Colonic mucosa (tissue), 4 donors: ENCODE measurements at places on chromosomes 6 and 20. TPM values are rescaled to one million over a fixed set of nuclear protein-coding genes. Genes with fewer than 3 reads are reported as not detected.

- no peaks in the 10 kb centered on the region for H3K4me1 ChIP-seq
- no peak overlapping the region for H3K27ac ChIP-seq
- no peak overlapping the region for H3K4me3 ChIP-seq
- DNase-seq = no peak
- H3K27me3 ChIP-seq = peaks cover 7% of the 10 kb centered on the region
Observed at GRCh38 chr20:37921341-37921929, 18.5 kb downstream of the VSTM2L start.

DNA sequence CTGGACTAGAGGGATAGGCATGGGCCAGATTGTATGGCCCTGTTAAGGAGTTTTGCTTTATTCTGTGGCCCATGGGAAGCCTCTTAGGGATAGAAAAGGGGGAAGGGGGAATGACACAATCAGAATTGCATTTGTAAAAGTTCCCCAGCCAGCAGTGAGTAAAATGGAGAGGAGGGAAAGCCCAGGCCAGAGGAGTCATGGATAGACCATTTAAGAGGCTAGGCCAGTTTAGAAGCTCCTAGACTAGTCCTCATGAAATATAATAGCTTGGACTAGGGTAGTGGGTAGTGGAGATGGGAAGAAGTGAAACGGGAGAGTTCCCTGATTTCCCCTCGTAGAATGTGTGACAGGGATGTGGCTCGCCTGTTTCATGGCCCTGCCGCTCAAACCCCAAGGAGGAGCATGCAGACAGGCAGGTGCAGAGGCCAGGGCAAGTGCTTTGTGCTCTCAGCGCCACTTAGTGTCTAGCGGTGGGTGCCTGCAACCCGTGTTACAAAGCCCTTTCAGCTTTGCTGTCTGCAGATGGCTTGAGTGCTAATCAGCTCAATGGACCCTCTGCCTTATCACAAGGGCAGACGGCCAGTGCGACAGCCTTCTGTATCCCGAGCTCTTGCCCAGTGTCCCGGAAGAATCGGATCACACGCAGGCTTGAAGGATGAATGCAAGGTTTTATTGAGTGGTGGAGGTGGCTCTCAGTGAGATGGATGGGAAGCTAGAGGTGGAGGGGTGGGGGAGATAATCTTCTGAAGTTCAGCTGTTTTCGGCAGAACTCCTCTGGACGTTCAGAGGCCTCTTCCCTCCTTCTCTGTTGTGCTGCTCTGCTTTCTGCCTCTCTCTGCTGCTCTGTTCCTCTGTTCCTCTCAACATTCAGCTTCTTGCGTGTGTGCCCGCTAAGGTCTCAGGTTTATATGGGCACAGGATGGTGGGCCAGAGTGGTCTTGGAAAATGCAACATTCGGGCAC, 141.1 kb downstream of the CEP57L1 start:
- DNase-seq = no peak
- peak overlapping the region; percentile 63 for H3K27ac ChIP-seq
- H3K36me3 ChIP-seq = no peaks in the 10 kb centered on the region
- H3K4me3 ChIP-seq = no peak overlapping the region
- peaks cover 8% of the 10 kb centered on the region for H3K4me1 ChIP-seq

DNA sequence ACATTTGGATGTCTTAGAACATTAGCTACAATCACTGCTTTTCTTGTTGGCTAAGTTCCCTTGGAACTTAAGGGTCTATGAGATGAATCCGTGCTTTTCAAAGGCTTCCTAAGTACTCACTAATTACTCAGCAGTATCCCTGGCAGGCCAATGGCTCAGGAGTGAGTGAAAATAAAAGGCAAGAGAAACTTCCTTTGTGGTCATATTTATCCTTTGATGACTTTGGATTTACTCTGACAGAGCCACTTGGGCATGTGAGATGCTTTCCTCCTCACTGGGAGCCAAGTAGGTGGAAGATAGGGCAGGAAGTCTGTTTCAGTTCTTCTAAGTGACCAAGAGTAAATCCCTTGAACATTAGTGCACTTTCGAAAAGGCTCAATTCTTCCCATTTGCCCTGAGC, 224.3 kb upstream of the FOXA2 start:
- H3K27ac ChIP-seq = no peak overlapping the region
- H3K4me3 ChIP-seq = no peak overlapping the region
- no peaks in the 10 kb centered on the region for H3K36me3 ChIP-seq
- H3K27me3 ChIP-seq = no peaks in the 10 kb centered on the region
- no peak for DNase-seq

GRCh38 chr6:73800997-73801396, 105.0 kb downstream of the CD109 start:
- H3K4me1 ChIP-seq = no peaks in the 10 kb centered on the region
- H3K27ac ChIP-seq = no peak overlapping the region
- H3K36me3 ChIP-seq = no peaks in the 10 kb centered on the region

- H3K4me3 ChIP-seq = no peak overlapping the region
- H3K4me1 ChIP-seq = no peaks in the 10 kb centered on the region
- H3K27me3 ChIP-seq = no peaks in the 10 kb centered on the region
Observed at GRCh38 chr6:14365393-14365792, 247.8 kb downstream of the CD83 start.

DNA sequence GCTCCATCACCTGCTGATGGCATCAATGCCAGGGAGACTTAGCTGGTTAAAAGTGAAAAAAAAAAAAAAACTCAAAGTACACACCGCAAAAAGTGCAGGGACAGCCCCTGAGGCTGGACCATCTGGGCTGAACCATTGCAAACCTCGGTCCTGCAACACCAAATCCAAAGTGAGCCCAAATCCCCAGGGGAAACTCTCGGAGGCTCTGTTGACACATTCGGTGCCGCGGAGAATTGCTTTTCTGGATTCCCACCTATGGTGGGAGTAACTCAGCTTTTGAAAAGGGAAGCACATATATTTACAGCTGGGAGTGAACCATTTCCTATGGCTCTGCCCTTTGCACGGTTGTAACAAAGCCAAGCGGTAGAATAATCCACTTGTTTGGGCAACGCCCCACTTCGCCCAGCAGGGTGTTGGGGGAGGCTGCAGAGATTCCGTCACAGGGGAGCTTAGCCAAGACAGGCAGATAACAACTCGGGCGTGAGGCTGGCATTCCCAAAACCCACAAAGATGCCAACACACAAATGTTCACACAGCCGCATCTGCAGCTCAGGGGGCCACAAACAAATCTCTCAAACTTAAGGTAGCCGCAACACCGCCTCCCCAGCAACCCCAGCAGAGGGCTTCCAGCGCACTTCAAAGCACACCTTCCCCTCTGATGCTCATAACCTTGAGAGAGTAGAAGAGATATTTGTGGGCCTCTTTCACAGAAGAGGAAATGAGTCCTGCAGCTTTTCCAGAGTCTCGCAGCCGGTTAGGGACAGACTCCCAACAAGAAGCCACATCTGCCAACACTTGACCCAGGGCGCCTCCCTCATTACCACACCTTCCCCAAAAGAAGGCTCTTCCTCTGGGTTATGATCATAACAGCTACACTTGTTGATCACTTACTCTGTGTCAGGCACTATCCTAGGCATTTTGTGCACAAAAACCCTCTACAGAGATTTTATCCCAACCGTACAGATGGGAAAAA, 11.4 kb downstream of the ZC3H12D start:
- no peak overlapping the region for H3K4me3 ChIP-seq
- H3K27me3 ChIP-seq = no peaks in the 10 kb centered on the region
- no peaks in the 10 kb centered on the region for H3K36me3 ChIP-seq

GRCh38 chr6:145208474-145208873, 526.8 kb downstream of the EPM2A start:
- no peaks in the 10 kb centered on the region for H3K27me3 ChIP-seq
- no peaks in the 10 kb centered on the region for H3K4me1 ChIP-seq
- no peaks in the 10 kb centered on the region for H3K36me3 ChIP-seq
- no peak overlapping the region for H3K27ac ChIP-seq
- no peak for DNase-seq

- peaks cover 11% of the 10 kb centered on the region for H3K4me1 ChIP-seq
- no peak overlapping the region for H3K27ac ChIP-seq
- no peaks in the 10 kb centered on the region for H3K27me3 ChIP-seq
- no peaks in the 10 kb centered on the region for H3K36me3 ChIP-seq
- no peak overlapping the region for H3K4me3 ChIP-seq
- no peak for DNase-seq
Observed at GRCh38 chr6:158041788-158042187, 60.1 kb downstream of the SYNJ2 start.

- no peaks in the 10 kb centered on the region for H3K27me3 ChIP-seq
- H3K4me1 ChIP-seq = no peaks in the 10 kb centered on the region
- DNase-seq = no peak
Observed at GRCh38 chr6:89481695-89482094, 48.7 kb downstream of the ANKRD6 start.

The SLC35D3 gene
- 0.15 TPM for total RNA-seq

DNA sequence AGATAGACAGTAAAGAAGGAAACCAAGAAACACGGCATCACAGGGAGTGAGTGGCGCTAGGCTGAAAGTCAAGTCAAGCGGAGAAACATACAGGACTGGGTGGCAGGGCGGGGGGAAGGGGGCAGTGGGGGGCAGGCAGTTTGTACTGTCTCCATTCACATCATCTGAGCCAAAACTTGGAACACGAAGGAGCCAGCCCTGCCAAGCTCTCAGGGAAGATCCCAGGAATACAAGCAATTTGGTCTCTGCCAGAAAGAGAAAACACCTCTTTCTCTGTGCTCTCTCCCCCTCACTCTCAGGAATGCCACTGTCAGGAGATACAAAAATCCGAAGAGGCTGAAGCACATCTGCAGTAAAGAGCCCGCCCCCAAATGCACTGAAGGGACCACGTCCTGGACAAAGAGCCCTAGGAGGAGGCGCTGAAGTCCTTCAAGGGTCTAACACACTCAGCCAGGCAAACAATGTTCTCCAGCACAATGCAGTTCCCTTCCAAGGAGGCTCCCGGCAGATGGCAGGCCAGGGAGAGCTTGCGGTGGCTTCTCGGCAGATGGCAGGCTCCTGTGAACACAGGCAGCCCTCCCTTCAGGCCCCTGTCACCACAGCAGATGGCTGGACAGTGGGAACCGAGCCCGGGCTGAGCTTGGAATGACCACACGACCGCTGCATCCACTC, 90.0 kb downstream of the ATP9A start:
- H3K4me3 ChIP-seq = no peak overlapping the region
- DNase-seq = no peak
- H3K4me1 ChIP-seq = no peaks in the 10 kb centered on the region
- H3K27me3 ChIP-seq = no peaks in the 10 kb centered on the region

GRCh38 chr6:50653253-50653652, 60.1 kb upstream of the TFAP2D start:
- no peak for DNase-seq
- no peak overlapping the region for H3K27ac ChIP-seq
- no peaks in the 10 kb centered on the region for H3K36me3 ChIP-seq
- no peaks in the 10 kb centered on the region for H3K27me3 ChIP-seq

DNA sequence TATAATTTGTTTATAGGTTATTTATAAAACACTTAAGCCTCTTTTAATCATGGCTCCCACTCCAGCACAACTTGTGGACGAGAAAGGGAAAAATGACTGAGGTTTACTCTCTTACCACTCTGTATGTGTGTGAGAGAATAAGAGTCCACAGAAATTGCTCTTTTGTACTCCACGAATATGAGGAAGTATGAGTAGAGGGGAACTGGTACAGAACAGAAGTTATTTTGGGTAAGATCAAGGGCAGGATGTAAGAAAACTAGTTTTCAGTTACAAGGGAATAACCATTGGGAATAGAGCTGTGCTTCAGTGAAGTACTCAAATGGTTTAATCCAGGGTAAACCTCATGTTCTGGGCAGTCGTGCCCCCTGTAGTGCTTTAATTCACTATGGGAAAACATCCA, 72.6 kb downstream of the REV3L start:
- H3K36me3 ChIP-seq = no peaks in the 10 kb centered on the region
- DNase-seq = no peak
- H3K27me3 ChIP-seq = no peaks in the 10 kb centered on the region
- no peak overlapping the region for H3K4me3 ChIP-seq
- H3K4me1 ChIP-seq = no peaks in the 10 kb centered on the region

- H3K4me3 ChIP-seq = no peak overlapping the region
- no peaks in the 10 kb centered on the region for H3K4me1 ChIP-seq
- no peak for DNase-seq
- no peak overlapping the region for H3K27ac ChIP-seq
- peaks cover 6% of the 10 kb centered on the region for H3K36me3 ChIP-seq
Observed at GRCh38 chr20:36501367-36502006, 39.8 kb upstream of the MYL9 start.

DNA sequence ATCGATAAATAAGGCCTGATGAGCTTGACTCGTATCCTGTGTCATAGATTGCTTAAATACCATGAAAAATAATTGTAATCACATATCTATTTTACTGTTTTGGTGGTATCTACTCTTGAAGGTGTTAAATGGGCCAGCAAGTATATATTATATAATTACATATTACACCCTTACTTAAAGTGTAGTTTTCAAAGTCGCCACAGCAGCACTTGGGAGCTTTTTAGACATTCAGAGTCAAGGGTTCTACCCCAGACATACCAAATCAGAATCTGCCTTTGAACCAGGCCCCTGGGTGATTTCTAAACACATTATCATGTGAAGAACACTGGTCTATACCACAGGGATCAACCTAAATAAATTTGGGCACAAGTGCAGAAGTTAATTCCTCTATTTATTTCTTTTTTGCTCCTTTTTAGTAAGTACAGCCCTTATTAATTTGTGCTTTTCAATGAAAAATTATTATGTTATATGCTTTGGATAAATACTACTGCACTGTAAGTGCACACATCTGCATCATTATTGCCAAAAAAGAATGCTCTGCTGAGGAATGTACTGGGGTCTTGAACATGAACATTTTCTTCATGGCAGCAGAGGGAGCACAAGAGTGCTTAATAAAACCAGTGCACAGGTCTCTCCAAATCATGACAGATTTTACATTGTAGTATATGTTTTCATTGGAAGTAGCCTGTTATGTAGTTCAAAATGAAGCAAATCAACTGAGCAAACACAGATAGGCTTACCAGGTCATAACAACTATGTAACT, 3.1 kb upstream of the ATXN1 start:
- no peak for DNase-seq
- peaks cover 11% of the 10 kb centered on the region for H3K4me1 ChIP-seq
- no peaks in the 10 kb centered on the region for H3K36me3 ChIP-seq
- H3K27me3 ChIP-seq = no peaks in the 10 kb centered on the region
- no peak overlapping the region for H3K4me3 ChIP-seq
- H3K27ac ChIP-seq = no peak overlapping the region

DNA sequence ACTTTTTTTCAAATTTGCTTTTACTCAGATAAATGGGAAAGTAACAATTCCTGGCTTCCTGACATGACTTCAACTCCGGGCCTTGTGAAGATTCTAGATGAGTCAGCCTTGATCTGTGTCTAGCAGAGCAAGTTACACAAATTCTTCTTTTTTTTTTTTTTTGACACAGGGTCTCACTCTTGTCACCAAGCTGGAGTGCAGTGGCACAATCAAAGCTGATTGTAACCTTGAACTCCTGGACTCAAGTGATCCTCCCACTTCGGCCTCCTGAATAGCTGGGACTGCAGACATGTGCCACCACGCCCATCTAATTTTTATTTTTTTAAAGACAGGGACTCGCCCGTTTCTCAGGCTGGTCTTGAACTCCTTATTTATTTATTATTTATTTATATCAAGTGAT, 7.3 kb upstream of the ARHGAP18 start:
- H3K27me3 ChIP-seq = no peaks in the 10 kb centered on the region
- H3K36me3 ChIP-seq = no peaks in the 10 kb centered on the region
- DNase-seq = no peak
- no peaks in the 10 kb centered on the region for H3K4me1 ChIP-seq
- H3K4me3 ChIP-seq = no peak overlapping the region
- no peak overlapping the region for H3K27ac ChIP-seq
